OCI-M1 (cell line): ENCODE measurements at places on chromosomes 5 and 9.
A peak's percentile ranks its signal among the peaks of the same experiment; 100 is the strongest.

GRCh38 chr9:15253197-15253596, 53.8 kb downstream of the TTC39B start:
- no peak for DNase-seq

DNA sequence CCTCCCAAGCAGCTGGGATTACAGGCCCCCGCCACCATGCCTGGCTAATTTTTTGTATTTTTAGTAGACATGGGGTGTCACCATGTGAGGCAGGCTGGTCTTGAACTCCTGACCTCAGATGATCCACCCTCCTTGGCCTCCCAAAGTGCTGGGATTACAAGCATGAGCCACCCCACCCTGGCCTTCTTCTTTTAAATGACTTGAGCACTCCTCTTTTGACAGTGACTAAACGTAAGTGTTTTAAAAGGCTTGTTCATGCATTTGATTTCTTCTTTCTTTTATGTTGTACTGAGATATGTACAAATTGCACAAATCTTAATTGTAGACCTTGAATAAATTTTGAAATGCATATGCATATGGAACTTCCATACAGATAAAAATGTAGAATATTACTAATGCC, 337.9 kb downstream of the CETN3 start:
- DNase-seq = no peak

GRCh38 chr9:116055536-116055935, 98.1 kb upstream of the PAPPA start:
- no peak for DNase-seq

DNA sequence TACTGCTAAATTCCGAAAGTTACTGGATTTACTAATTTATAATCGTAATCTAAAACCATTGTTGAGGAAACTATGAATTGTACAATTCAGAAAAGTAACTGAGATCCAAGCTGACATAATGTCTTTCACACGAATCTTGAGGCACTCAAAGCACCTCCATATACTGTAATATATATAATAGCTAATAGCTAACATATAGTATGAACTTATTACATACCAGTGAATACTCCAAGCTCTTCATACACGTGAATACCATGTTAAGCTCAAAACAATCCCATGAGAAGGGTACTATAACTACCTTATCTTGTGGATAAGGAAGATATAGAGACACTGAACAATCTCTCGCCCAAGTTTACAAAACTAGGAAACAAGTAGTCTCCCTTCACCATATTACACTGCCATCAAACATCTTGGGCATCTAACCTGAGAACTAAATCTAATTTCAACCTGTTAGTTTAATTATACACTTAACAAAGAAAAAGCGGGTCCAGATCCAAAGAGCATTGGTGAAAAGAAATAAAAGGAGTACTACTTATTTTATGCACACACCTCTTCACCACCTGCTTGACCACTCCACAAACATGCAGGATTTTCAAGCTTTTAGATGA, 1.0 kb downstream of the NUDCD2 start:
- DNase-seq = peak; percentile 57

DNA sequence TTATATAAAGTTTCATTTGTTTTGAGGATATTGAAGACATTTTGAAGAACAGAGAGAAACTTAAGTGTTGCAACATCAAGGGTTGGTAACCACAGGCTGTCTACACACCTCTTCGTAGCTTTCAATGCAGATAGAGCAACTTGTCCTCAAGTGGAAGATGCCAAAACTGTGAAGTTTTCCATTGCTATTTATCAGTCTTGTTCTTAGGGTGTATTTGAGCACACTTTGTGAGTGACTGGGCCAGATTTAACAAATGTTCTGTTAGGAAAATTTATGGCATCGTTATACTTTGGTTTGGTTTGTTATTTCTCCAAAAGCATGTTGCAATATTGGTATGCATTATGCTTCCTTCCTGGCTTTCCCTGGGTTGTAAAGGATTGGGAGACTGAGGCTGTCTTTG, 31.6 kb downstream of the NNT start:
- DNase-seq = no peak
